ENCODE measurements at places on chromosomes 7 and 10.

DNA sequence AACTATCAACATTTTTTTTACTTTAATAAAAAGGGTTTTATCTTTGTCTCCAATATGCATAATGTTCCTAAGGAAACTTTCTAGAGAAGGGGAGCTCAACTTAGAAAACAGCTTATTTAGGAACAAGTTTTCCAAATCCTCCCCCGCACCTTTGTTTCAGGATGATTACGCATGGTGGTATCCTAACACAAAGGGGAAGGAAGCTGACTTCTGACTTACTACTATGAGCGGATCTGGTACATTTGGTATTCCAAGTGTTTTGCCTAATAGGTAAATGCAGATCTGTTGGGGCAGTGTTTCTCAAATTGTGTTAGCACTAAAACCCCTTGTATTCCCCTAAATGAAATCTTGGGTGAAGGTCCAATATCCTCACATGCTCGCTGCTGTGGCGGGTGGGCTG lies 229.3 kb upstream of the KLF14 start:
- DNase-seq, result no peak

GRCh38 chr10:59075576-59075975 lies 100.9 kb upstream of the PHYHIPL start:
- DNase-seq, result no peak

DNA sequence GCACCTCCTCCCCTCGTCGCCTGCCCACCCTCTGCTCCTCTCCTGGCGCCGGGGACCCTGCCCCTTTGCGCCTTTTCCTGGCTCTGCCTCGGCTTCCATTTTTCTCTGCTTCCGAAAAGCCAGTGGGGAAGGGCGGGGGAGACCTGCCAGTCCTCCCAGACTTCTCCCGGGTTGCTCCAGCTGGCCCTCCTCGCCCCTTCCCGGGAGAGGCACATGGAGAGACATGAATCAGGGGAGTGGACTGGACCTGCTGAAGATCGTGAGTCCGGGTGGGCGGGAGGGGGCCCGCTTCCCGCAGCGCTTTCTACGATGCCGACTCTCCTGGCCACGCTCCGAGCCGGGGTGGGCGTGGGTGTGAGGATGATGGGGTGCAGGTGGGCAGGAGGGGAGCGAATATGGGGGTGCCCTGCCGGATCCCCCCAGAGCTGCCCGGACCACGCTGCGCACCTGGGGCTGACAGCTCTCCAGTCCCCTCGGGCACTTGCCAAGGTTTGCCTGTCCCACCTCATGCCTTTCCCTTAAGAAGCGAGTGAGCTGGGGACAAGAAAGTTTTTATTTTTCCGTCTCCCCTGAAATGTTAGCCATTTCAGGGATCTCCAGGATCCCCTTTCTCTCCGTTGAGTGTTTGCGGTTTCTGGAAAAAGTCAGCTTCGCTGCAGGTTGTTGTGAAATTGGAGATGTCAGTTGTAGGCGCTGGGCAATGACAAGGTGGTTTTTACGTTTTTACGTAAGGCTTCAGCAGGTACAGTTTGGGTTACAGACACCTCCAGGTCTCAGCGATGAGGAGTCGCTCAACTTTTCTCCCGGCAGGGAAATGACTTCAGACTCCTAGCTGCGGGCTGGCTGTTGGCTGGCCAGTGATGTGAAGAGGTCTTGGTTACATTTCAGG lies 977 bp downstream of the CACNB2 start:
- peak; percentile 9 for DNase-seq

DNA sequence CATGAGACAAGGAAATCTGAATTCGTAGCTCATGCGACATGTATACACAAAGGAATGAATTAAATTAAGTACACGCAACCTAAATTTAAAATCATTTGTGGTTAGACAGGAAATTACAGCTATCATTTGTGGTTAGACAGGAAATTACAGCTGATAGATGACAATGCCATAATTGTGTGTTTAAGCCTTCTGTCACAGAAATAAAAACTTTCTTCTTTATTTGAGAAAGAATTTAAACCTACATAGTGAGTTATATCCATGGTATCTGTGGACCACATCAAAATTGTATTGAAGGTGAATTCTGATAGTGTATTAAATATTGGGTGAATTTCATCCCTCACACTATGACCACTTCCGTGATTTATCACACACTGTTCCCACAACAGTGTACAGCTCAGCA lies 362.9 kb downstream of the MAGI2 start:
- DNase-seq, result no peak

DNA sequence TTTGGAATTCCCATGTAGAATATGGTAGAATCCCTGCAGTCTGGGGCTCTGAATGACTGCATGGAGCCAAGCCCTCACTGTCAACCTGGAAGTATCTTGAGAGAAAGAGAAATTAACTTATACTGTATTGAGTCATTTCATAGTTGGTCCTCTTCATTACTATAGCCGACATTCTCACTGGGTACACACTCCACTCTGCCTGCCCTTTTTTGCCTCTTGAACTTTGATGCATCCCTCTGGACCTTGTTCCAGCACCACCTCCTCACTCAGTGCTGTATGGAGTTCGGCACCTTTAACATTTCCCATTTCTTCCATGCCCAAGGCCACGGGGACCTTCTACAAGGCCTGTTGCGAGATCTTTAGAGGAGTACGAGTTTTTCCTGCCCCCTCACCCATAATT lies 4.6 kb upstream of the ARHGAP22 start:
- no peak for DNase-seq

- DNase-seq, result peak; percentile 41
These were observed 19.2 kb upstream of the TTYH3 start for GRCh38 chr7:2612445-2613097.

- no peak for DNase-seq
These were observed 154.2 kb downstream of the VWC2 start for GRCh38 chr7:49927631-49928030.

GRCh38 chr10:98610301-98610700 lies 163.6 kb upstream of the HPS1 start:
- DNase-seq, result no peak
